ENCODE measurements at places on chromosomes 3 and 15.

DNA sequence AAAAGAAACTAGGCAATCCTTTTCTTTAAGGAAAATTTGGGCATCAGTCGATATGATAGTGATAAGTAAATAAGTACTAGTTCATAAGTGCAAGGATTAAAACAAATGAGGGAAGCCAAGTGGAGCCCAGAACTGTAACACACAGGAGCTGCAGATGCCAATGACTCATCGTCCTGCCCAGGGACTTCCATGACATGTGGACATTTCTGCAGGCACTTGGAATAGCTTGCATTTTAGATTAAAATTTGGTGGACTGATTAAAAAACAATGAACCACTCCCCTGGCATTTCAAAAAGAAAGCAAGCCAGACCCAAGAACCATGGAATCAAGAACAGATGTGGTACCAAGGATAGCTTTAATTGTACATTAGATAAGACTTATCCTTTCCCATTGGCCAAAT is 2.9 kb downstream of the SAMD7 start:
- no peak for DNase-seq

DNA sequence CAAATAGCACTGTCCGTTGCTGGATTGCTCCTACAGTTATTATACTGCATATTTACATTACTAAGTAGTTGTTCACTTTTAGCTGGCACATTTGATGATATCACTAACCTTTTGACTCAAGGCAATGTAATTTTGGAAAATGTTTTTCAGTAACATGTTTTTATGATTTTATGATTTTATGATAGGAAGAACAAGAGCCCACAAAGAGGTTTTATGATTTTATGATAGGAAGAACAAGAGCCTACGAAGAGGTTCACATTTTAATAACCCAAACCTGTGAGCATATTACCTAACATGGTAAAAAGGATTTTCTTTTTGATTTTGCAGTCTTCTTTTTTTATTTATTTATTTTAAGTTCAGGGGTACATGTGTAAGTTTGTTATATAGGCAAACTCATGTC is 172.3 kb upstream of the TPM1 start:
- no peak for DNase-seq

DNA sequence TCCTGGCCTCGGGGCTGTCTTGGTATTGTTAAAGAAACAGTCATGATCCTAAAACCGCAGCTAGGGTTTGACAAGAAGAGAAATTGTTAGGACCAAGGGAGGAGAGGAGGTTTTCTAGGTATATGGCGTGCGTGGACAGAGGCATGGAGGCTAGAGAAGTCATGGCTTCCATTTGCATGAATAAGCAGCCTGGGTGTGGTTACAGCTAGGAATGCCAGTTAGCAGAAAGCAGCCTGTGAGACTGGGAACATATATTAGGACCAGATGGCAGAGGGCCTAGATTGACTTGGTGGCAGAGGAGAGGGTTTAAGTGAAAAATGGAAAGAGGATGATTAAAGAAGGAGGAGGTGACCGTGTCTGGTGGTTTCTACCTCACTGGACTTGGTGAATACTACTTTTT is 573.6 kb upstream of the ARRDC4 start:
- DNase-seq: no peak

- no peak for DNase-seq
Measured at GRCh38 chr3:67468511-67468910, 185.9 kb downstream of the SUCLG2 start.

- no peak for DNase-seq
Measured at GRCh38 chr3:52299247-52299878, 11.7 kb downstream of the GLYCTK start.

- peak; percentile 40 for DNase-seq
Measured at GRCh38 chr3:41199866-41200668, 762 bp downstream of the CTNNB1 start.

DNA sequence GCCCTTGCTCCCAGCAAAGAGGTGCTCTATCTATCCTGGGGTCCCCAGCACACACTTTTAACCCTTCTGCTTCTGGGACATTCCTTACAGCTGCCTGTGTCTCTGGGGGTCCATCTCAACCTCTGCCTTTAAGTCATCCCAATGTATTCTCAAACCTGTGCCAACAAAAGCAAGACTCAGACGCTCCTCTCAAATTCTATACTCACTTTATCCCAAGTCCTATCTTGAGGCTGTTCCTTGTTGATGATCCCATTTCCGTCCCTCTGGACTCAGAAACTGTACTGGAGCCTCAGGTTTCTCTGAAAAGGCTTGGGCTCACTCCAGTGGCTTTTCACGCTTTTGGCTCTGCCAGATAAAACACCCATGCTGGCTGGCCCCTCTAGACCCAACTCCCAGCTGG is 69.7 kb downstream of the XXYLT1 start:
- no peak for DNase-seq

DNA sequence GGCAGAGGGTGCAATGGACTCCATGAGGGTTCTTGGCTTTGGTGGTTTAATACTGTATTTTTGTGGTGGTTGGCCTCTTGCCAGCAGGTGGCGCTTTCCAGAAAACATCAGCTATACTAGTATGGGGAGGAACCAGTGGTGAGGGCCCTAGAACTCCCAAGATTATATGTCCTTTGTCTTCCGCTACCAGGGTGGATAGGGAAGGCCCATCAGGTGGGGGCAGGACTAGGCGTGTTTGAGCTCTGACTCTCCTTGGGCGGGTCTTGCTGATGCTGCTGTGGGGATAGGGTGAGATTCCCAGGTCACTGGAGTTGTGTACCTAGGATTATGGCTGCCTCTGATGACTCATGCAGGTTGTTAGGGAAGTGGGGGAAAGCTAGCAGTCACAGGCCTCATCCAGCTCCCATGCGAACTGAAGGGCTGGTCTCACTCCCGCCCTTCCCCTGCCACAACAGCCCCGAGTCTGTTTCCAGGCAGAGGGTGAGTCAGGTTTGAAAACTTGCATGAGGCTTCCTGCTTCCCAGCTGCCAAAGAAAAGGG is 357.7 kb downstream of the OTOL1 start:
- no peak for DNase-seq

DNA sequence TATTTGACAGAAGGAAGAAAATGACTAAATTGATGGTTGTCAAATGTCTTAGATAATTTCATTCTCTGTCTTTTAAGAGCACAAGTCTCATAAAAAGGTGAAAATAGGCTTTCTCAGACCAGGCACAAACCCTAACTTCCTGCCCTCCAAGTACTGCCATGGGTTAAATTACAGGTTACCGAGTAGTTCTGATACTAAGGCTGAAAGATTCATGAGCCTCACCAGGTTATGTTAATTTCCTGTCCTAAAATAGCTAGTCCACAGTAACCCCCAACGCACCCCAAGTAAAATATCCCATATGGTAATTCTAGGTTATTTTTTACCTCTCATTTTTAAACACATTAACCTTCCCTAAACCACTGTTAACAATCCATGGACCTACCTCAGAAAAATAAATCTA is 42.0 kb downstream of the GSK3B start:
- DNase-seq: no peak

- no peak for DNase-seq
Measured at GRCh38 chr3:126472277-126473006, 3.2 kb downstream of the ZXDC start.

DNA sequence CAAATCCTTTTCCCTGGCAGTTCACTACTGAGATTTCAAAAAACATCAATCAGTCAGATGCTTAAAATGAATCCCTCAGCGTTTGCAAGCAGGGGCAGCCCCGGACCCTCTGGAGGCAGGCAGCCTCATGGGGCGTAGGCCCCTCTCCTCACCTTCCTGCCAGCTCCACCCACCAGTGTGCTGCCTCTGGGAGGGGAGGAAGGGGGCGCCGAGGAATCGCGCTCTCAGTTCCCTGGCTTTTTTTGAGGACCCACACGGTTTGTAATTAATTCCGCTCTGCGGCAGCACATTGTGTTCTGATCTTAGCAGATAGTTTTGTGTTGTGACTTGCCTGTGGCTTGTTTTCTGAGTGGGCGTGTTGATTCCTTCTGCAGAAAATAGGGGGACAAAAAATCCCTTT is 159.9 kb downstream of the KLF13 start:
- DNase-seq: no peak

DNA sequence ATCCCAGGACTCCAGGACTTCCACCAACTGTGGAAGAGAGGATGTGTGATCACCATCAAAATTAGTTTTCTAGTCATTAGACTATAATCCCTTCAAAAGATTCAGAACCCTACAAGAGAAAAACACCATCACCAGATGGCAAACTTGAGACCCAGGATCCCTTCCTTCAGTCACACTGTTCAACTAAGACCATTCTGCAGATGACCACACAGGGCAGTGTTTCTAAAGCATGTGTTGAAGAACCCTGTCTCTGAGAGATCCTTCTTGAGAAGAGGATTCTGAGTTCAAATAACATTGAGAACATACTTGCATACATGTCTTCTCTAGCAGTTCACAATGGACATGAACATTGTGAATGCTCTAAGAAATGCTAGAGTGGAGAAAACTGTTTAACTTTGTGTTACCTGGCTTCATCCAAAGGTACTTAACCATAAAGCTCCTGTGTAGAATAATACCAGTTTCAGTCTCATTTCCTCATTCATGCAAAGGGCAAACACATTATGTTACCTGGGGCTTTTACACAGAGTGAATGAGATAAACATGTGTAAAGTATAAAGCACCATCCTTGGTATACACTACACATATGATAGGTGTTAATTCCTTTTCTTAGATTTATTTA is 2.4 kb upstream of the ADGRG7 start:
- no peak for DNase-seq

DNA sequence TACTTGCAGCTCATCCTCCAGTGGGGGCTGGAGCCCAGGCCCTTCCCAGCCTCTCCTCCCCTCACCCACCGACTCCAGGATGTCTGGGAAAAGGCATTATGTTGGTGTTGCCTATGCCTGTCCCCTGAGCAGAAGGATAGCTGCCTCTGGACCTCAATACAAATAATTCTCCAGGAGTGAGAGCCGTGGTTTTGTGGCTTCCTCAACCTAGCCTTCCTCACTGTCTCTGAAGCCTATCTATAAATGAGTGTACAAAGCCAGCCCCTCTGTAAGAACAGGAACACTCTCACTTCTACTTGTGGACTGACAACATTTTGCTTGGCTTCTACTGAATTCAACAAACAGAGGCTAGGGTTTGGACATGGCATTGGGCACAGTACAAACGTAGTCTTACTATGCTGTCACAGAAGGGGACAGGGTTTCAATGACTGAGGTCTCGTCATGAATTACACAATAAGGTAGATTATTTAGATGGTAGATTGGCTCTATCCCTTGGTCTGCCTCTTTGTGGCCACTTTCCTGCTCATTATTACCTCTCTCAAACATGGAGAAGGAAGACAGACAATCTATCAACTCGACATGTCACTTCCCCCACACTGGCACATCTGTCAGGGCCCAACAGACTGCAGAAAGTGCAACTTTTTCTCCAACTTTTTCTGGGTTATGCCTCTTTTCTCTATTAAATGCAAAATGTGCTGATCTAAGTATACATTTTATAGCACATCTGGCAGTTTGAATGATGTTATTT is 82.8 kb upstream of the MEX3B start:
- no peak for DNase-seq

- no peak for DNase-seq
Measured at GRCh38 chr3:147297761-147298350, 108.5 kb downstream of the ZIC4 start.

GRCh38 chr3:59660852-59661625 is 611.2 kb upstream of the CFAP20DC start:
- no peak for DNase-seq

DNA sequence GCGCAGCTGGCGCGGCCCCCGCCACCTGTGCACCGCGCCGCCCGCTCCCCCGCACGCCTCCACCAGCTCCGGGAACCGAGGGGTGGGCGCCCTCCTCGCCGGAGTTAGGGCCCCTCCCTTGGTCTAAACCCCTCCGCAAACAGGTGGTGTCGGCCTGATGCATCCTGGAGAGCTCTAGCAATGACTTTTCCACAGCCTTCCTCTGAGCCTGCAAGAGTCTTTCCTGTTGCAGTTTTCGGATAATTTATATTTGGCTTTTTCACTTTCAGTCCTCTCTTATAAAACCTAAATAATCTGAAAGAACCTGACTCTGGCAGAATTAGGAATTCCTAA is 334 bp upstream of the IGSF11 start:
- no peak for DNase-seq

DNA sequence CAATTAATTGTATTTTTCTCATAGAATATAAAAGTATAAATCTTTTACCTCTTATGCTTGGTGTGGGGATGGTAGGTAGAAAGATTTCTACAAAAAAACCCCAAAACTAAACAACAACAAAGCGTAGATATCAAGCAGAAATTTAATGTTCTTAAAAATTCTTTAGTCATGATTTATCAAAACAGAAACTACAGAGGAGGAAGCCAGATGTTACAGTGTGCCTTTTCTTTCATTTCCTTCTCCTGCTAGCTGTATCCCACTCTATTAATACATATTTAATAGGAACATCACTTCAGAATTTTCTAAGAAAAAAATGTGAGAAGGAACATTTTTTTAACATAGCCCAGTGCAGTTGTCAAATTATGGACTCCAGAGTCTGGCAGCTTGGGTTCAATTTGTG is 420.6 kb downstream of the TUSC7 start:
- DNase-seq: no peak

DNA sequence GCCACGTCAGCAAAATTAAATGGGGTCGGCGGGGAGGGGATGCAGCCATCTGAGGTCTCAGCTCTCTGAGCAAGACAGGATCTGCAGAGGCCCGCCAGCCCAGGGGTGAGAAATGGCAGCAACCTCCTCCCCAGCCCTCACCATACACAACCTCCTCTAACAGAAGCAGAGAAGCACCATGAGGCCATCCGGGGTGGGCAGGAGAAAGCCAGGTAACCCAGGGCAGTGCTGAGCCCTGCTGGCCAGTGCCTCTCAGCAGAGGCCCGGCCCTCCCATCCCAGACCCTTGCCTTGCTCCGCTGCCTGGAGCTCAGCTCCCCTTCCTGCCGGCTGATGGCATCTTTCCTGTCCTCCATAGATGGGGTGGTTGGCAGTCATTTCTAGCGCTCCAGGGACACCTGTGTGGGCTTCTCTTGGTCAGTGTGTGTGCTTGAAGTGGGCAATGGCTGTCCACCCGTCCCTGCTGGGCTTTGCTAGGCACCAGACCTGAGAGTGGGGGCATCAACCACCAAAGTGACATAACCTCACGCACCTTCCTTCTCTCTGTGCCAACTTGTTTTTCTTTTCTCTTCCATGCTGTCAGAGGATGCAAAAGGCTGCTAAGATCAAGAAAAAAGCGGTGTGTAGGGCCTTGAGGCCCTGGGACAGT is 175.8 kb downstream of the NSMCE3 start:
- no peak for DNase-seq

Data from T-helper 9 cell (primary cell).